ENCODE measurements at places on chromosomes 6 and 20. TPM values are rescaled to one million over a fixed set of nuclear protein-coding genes. Genes with fewer than 3 reads are reported as not detected.

SOX18 gene
- not detected for total RNA-seq

PTPRT gene
- total RNA-seq, result not detected

SMLR1 gene
- total RNA-seq, result not detected

PAK5 gene
- not detected for total RNA-seq

SERAC1 gene
- 5.5 TPM for total RNA-seq

FAM83C gene
- not detected for total RNA-seq

MCCD1 gene
- total RNA-seq, result not detected

HMGCLL1 gene
- not detected for total RNA-seq

GDAP1L1 gene
- not detected for total RNA-seq

SOBP gene
- not detected for total RNA-seq

DNA sequence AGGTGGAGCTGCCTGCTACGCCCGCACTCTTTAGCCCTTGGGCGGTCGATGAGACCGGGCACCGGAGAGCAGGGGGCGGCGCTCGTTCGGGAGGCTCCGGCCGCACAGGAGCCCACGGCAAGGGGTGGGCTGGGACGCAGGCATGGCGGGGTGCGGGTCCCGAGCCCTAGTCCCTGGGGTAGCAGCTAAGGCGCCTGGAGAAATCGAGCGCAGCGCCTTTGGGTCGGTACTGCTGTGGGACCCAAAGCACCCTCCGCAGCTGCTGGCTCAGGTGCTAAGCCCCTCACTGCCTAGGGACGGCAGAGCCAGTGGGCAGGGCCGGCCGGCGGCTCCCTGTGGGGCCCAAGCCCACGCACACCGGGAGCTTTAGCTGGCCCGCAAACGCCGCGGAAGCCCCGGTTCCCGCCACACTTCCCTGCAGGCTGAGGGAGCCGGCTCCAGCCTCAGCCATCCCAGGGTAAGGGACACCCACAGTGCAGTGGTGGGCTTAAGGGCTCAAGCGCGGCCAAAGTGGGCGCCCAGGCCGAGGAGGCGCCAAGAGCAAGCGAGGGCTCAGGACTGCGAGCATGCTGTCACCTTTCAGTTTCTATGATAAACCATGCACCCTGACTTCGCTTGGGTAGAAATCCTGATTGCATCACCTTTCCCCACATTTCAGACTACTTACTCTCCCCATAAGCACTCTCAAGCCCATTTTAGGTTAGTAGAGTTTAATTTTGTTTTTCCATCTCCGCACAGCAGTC, 52.0 kb downstream of the MYLIP start:
- peak overlapping the region; percentile 9 for H3K4me3 ChIP-seq
- H3K27me3 ChIP-seq, result no peaks in the 10 kb centered on the region
- H3K36me3 ChIP-seq, result no peaks in the 10 kb centered on the region
- no peak overlapping the region for H3K27ac ChIP-seq
- DNase-seq, result no peak

DNA sequence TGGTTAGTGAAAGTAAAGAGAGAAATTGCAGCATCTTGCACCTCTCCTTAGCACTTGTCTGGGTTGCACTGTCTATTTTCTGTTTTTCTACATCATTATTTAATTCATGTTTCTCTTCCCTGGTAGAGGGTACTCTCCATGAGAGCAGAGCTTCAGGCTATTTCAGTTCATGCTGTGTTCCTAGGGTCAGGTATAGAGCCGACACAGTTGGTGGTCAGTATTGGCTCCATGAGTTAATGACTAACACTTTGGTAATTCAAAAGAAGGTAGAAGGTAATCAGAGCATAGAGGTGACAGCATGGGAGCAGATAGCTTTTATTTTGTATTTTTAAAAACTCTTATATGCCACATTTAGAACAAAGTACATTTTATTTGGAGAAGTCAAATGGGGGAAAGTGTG, 42.7 kb downstream of the RIMS1 start:
- H3K27ac ChIP-seq, result no peak overlapping the region
- no peaks in the 10 kb centered on the region for H3K27me3 ChIP-seq
- H3K36me3 ChIP-seq, result no peaks in the 10 kb centered on the region
- H3K4me1 ChIP-seq, result no peaks in the 10 kb centered on the region

DNA sequence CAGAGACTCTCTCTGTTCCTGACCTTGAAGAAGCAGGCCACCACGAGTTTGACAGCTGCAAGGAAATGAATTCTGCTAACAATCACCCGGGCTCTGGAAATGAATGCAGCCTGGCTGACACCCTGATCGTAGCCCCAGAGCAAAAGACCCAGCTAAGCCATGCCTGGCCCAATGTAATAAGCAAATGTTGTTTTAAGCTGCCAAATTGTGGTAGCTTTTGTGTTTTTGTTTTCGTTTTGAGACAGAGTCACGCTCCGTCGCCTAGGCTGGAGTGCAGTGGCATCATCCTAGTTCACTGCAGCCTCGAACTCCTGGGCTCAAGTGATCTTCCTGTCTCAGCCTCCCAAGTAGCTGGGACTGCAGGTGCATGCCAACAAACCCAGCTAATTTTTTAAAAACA, 3.3 kb upstream of the OXT start:
- H3K4me1 ChIP-seq, result peaks cover 18% of the 10 kb centered on the region
- H3K4me3 ChIP-seq, result no peak overlapping the region
- no peaks in the 10 kb centered on the region for H3K27me3 ChIP-seq
- no peaks in the 10 kb centered on the region for H3K36me3 ChIP-seq
- no peak overlapping the region for H3K27ac ChIP-seq

DNA sequence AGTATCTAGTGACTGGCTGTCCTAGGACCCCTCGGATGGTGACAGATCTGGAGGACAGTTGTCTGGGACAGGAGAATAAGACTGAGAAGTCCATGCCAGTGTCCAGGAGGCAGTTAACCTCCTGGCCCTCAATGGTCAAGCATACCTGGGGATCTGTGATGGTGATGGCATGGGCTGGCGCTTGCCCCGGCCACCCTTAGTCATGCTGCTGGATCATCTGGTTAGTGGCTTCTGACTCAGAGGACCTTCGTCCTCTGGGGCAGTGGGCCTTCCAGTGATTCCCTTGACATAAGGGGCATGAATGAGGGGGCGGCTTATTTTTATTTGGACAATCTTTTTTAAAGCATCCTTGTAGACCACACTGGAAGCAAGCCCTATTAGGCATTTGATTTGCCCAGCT, 24.0 kb upstream of the SF3B5 start:
- H3K4me3 ChIP-seq, result no peak overlapping the region
- no peak overlapping the region for H3K27ac ChIP-seq
- H3K4me1 ChIP-seq, result no peaks in the 10 kb centered on the region
- no peaks in the 10 kb centered on the region for H3K36me3 ChIP-seq
- H3K27me3 ChIP-seq, result no peaks in the 10 kb centered on the region
- no peak for DNase-seq

GRCh38 chr6:44217332-44218143, 812 bp downstream of the MYMX start:
- H3K27ac ChIP-seq, result no peak overlapping the region
- peaks cover 15% of the 10 kb centered on the region for H3K4me1 ChIP-seq
- no peaks in the 10 kb centered on the region for H3K36me3 ChIP-seq
- DNase-seq, result no peak
- no peak overlapping the region for H3K4me3 ChIP-seq
- no peaks in the 10 kb centered on the region for H3K27me3 ChIP-seq

DNA sequence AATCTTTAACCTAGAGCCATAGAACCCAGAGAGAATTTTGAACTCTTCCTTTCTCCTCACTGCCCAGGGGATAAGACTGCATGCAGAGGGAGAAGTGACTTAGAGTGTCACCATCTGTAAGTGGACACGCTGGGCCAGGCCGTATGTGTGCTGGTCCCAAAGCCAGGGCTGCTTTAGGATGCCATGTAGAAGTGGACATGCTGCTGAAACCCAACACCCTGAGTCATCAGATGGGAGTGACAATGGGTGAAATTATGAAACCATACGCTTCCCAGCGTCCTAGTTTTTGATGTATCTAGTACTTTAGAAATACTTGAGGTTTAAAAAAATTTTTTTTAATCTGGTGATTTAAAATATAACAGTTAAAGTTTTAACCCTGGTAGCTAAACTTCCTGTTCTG, 191.1 kb downstream of the FNDC1 start:
- no peak for DNase-seq
- H3K27ac ChIP-seq, result no peak overlapping the region
- H3K27me3 ChIP-seq, result no peaks in the 10 kb centered on the region
- H3K36me3 ChIP-seq, result no peaks in the 10 kb centered on the region

- H3K4me1 ChIP-seq, result no peaks in the 10 kb centered on the region
- DNase-seq, result no peak
- H3K27me3 ChIP-seq, result no peaks in the 10 kb centered on the region
- H3K4me3 ChIP-seq, result no peak overlapping the region
Measured at GRCh38 chr6:106724337-106724736, 95.0 kb downstream of the QRSL1 start.

GRCh38 chr6:37758647-37759046, 60.9 kb upstream of the ZFAND3 start:
- no peak overlapping the region for H3K27ac ChIP-seq
- H3K36me3 ChIP-seq, result no peaks in the 10 kb centered on the region
- H3K4me1 ChIP-seq, result no peaks in the 10 kb centered on the region
- H3K27me3 ChIP-seq, result no peaks in the 10 kb centered on the region
- H3K4me3 ChIP-seq, result no peak overlapping the region

DNA sequence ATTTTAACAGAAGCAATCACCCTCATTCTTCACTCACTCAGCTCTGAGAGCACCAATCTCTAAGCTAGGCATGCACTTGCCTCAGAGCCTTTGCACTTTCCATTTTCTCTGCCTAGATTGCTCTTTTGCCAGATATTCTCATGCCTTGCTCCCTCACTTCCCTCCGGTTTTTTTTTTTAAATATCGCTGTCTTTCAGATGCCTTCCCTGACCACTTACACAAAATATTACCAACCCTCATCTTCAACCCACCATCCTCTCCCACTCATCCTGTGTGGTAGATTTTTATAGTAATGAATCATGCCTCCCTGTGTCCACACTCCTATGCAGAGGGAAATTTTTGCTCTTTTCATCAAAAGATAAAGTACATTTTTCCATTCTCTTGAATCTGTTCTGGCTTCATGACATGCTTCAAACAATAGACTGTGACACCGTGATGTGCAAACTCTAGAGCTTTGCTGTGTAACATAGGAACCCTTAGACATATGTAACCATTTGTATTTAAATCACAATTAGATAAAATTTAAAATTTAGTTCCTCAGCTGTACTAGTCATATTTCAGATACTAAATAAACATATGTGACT, 437.1 kb downstream of the UTRN start:
- H3K27ac ChIP-seq, result no peak overlapping the region
- H3K4me1 ChIP-seq, result no peaks in the 10 kb centered on the region
- DNase-seq, result no peak
- H3K27me3 ChIP-seq, result no peaks in the 10 kb centered on the region
- H3K36me3 ChIP-seq, result peaks cover 6% of the 10 kb centered on the region
- H3K4me3 ChIP-seq, result no peak overlapping the region

- H3K27ac ChIP-seq, result peak overlapping the region; percentile 81
- H3K4me1 ChIP-seq, result peaks cover 13% of the 10 kb centered on the region
- H3K4me3 ChIP-seq, result peak overlapping the region; percentile 75
Measured at GRCh38 chr6:26284537-26285142, 80.4 kb upstream of the BTN3A2 start.

GRCh38 chr20:2874456-2874855, 1.2 kb downstream of the PTPRA start:
- H3K4me1 ChIP-seq, result peaks cover 31% of the 10 kb centered on the region
- H3K27ac ChIP-seq, result peak overlapping the region; percentile 66
- H3K27me3 ChIP-seq, result no peaks in the 10 kb centered on the region
- H3K36me3 ChIP-seq, result no peaks in the 10 kb centered on the region
- H3K4me3 ChIP-seq, result peak overlapping the region; percentile 14
- DNase-seq, result peak; percentile 9

DNA sequence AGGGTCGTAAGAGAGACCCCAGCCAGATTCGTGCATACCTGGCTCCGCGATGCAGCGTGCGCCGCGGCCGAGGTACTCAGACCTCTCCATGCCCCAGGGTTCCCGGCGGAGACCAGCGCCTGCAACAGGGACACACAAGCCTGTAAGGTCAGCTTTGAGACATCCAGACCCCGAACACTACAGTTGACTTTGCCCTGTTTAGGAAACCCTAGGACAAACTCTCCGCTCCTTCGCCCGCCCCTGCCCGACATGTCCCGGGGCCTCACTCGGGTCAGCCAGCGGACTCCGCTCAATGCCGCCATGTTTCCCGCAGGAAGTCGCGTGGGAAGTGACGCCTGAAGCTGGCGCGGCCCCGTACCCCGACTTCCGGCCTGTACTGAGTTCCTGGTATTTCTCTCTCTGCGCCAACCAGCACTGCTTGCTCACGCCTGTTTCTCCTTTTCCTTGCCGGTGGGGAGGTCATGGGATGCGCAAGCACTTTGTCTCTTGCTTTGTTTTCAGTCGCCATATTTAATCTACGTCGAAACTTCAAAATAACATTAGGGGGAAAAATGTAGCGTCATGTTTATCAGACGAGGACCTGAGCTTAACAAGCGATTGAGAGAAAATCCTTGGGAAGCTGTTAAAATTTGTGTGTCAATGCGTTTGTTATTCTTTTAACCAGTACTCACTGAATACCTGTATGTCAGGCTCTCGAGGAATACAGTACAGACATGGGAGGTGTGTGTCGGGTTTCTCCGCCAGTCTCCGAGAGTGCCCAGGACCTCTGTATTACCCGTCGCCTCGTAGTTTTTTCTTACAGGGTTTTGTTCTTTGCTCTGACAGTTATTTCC, at the start of gene IDH3B:
IDH3B (minus strand) TSS at position 330 of the 833 bp plus-strand sequence; CDS start at position 302, 28 bp downstream.
- peaks cover 20% of the 10 kb centered on the region for H3K36me3 ChIP-seq
- peak; percentile 90 for DNase-seq
- peak within 1 kb of the TSS; percentile 83 for H3K27ac ChIP-seq
- H3K4me3 ChIP-seq, result peak within 1 kb of the TSS; percentile 93
- peaks cover 13% of the 10 kb centered on the region for H3K4me1 ChIP-seq

DNA sequence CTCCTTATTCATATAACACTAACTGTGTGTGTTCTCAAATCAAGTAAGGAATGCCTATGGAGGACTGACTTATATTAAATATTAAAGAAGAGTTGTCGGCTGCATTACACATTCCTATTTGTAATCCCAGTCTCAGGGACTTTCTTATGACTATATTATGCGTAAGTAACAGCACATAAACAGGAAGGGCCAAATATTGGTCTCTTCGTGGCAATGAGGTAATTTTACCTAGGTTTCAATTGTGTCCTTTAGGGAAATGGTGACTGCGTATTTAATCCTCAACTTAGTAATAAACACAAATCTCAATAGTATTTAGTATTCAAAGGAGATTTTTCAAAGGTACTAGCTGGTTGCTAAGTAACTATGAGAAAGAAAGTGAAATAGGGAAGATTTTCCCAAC, 22.8 kb upstream of the EPM2A start:
- no peaks in the 10 kb centered on the region for H3K4me1 ChIP-seq
- no peaks in the 10 kb centered on the region for H3K36me3 ChIP-seq
- no peak overlapping the region for H3K4me3 ChIP-seq
- H3K27me3 ChIP-seq, result no peaks in the 10 kb centered on the region

DNA sequence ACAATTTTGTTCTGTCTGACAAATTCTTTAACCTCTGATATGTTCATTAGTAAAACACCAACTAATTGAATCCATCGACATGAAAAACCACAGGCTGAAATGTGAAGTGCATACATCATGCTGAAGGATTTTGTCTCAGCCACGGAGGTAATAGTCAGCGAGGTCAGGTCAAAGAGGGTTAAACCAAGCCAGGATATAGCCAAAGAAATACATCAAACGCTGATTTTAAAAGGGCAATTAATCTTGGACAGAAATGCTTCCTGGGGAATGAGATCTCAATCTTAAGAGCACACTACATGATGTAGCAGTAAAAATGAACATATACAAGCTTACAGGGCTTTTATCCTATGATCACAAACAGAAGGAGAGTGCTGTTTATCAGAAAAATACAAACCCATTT, 106.7 kb downstream of the PRDM1 start:
- H3K27me3 ChIP-seq, result no peaks in the 10 kb centered on the region
- H3K4me1 ChIP-seq, result peaks cover 61% of the 10 kb centered on the region
- no peak overlapping the region for H3K27ac ChIP-seq
- DNase-seq, result no peak
- peaks cover 4% of the 10 kb centered on the region for H3K36me3 ChIP-seq
